ENCODE measurements at places on chromosomes 3 and 15.
A peak's percentile ranks its signal among the peaks of the same experiment; 100 is the strongest.

GRCh38 chr15:71997691-71998090, 120.3 kb downstream of the MYO9A start:
- DNase-seq: no peak

DNA sequence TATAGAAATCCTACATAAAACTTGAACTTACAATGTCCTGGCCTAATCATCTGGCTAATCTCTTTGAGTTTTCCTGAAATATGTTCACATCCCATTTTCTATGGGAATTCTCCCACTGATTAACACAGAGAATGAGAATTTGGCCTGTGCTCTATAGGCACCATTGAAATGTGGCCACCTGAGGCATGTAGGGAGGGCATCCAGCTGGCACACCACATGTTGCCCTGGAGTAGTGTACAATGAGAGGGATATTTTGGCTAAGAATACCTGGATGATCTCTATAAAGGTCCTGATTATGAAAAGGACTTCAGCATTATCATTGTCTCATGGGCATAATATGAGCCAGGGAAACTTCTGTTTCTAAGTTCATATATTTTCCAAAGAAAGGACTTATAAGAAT, 324.0 kb downstream of the ZBTB20 start:
- DNase-seq: no peak

GRCh38 chr3:195081242-195081963, 189.6 kb downstream of the XXYLT1 start:
- peak; percentile 78 for DNase-seq

- DNase-seq: no peak
These were observed 448.8 kb downstream of the GRM7 start for GRCh38 chr3:7309641-7310102.

DNA sequence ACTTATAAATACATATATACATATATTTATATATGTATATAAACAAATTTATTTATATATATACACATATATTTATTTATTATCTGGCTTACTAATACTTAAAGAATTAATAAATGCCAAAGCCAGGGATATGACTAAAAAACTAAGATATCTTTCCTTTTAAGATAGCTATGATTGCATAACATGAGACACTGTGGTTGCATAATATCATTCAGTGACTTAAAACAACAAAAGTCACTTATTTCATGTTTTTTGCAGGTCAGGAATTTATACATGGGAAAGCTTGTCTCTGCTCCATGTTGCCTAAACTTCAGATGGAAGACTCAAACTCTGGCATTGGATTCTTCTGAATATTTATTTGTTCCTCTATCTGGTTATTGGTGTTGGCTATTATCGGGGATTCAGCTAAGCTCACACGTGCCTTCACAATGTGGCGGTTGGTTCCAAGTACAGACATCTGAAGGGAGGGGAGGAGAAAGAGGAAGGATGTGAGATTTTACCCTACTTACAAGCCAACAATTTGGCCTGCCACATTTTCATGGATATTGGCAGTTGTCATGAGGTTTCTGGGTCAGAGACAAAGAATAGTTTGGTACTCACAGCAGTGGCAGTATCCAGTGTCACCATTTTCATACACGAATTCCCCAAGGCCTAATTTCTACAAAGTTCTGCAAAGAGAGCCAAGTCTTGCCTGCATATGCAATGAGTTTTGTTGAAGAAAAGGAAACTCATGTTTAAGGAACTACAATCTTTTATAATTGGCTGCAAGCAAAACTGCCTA, 381.6 kb downstream of the EPHA3 start:
- DNase-seq: no peak

DNA sequence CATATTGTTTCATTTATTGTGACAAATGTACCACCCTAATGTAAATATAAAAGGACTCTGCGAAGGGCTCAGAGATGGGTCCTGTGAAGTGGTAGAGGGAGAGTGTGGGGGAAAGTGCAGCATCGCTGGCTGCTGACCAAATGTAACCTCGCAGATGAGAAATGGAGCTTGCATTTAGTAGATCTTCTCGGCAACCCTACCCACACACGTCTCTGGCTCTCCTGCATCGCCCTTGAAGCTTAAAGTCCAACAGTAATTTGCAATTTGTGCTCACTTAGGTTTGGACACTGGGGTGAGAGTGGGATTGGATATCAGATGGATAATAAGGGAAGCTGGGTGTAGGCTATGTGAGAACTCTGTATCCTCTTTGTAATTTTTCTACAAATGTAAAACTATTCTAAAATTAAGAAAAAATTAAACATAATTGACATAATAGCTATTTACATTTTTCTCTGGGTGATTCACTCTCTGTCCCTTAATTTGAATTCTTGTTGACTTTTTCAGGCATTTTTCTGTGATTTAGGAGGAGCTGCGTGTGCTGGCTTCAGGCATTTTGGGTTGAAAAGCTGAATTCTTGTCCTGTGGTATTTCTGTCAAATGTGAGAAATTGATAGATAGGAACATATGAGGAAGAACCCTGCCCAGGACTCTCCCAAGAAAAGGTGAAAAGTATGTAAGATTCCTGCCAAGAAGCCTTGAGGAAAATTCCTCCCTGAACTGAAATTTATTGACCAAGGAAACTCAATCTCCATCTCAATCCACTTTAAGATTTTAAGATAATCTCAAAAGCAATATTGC, 524.7 kb upstream of the MCTP2 start:
- DNase-seq: no peak

DNA sequence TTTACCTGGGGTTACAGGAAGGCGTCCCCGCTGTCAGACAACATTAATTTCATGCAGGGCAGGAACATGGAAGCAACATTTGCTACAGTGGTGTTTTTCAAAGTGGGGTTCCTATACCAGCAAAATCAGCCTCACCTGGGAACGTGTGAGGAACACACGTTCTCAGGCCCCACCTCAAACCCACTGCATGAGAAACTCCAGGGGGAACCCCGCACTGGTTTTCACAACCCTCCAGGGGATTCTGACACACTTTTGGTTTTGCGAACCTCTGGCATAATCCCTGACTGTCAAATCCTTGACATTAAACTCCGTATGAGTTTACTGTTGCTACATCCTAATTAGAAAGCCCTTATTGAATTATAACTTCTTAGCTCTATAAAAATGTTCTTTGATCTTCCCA, 127.7 kb downstream of the LRRK1 start:
- no peak for DNase-seq

GRCh38 chr3:120753810-120754209, 11.3 kb downstream of the GTF2E1 start:
- DNase-seq: peak; percentile 27

DNA sequence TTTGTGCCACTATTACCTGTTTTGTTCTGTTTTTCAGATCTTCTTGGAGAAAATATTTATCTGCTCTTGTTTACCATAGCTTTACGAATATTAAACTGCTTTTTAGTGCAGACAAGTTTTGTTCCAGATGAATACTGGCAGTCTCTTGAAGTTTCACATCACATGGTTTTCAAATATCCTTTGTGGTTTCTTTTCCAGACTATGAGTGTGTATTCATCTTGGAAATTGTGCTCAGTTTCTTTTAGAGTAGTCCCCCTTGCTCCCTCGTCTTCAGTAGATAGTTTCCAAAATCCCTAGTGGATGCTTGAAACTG, 1.2 kb downstream of the PIGB start:
- peak; percentile 10 for DNase-seq

DNA sequence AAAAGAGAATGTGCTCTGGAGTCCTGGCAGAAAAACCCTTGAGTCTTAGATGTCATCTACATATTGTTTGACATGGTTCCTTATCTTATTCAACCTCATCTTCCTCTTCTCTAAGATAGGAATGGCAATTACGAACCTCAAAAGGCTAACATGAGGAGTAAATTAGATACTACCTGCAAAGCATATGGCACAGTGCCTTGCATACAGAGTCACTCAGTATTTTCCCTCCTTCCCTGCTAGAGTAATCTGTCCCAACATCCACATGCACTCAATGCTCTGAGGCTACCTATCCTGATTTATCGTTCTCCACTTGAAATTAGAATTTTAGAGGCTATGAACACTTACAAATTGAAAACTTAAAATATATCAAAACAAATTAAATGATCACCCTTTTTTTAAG, 386.7 kb downstream of the RSL24D1 start:
- DNase-seq: no peak

DNA sequence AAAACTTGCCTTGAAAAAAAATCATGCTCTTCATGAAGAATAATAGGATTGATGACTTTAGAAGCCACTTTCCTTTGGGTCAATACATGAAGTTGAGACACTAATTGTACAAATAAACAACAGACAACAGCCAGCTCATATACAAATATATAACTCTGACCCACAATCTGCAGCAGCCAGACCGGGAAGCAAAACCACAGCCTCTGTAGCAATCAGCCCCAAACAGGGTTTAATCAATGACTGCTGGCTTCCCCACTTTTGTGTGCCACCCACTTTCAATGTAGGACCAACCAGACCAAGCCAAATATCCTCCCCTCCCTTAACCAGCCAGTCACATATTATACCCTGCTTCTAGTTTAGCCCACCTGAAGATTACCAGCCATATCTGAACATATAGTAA, 39.0 kb downstream of the IFT57 start:
- DNase-seq: peak; percentile 47

DNA sequence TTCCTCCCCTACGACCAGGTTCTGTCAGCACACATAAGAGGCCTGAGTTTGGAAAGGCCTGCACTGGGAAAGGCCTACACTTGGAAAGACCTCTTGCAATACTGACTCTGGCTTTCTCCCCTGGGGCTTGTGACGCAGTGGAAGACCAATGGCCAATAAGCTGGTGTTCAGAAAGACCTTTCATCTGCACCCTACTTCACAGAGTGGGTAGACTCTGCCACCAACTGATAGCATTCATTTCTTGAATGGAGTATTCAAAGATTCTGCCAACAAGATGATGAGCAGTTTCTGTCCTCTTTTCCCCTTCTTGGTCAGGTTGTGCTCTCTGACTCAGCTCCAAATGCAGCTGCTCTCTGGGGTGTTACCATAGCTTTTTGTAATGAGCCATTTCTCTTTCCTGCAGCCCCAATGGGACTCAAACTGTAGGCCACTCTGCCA, 48.8 kb downstream of the TIPARP start:
- DNase-seq: peak; percentile 53

- no peak for DNase-seq
These were observed 176.3 kb downstream of the ZNF621 start for GRCh38 chr3:40701016-40701588.

DNA sequence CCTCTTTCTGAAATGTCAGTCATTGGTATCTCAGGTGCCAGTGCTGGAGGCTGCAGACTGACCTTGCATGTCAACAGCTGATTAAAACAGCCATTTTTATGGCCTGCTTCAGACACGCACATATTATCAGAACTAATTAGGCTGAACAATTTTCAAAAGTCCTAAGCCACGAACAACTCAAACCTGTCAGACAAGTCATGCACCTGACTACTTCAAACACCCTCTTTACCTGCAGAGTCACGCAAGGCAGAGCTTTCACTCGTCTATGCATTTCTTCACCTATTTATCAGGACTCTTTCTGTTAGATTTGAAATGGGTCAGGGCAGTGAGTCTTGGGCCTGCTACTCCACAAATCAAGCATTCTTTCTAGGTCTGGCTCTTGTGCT, 26.7 kb downstream of the CLK3 start:
- DNase-seq: no peak

GRCh38 chr3:32569540-32570420, 878 bp downstream of the DYNC1LI1 start:
- peak; percentile 23 for DNase-seq

- DNase-seq: no peak
These were observed 28.2 kb downstream of the TPM1 start for GRCh38 chr15:63070681-63071129.

DNA sequence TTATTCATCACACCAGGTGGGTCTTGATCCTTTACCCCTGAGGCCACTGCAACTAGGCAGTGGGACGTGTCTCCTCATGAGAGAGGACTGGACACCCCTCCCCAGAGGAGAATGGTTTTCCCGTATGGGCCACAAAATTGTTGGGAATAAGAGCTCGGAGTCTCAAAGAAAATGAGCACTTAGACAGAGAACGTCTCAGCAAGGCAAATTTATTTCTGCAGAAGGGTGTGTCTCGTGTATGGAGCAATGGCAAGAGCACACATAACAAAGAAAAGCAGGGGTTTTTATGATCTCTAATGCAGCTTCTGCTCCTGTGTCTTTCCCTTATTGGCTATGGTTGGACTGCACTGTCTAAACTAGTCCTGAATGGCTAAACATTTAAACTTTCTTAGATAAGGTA, 803.5 kb downstream of the PLOD2 start:
- no peak for DNase-seq

DNA sequence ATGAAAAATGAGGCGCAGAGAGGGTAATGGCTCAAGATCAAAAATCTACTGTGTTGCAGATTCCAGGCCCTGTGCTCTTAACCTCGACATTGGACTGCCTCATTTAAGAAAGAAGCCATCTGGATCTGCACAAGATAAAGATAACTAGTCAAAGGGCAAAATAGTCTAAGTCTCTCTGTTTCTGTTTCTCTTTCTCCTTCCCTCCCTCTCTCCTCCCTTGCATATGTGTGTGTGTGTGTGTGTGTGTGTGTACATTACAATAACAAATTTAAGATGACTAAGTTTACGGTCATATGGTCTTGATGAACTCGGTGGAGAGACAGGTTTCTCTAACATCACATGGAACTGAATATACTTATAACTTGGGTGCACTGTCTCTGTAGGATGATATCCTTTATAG, 69.2 kb downstream of the MEIS2 start:
- peak; percentile 94 for DNase-seq

DNA sequence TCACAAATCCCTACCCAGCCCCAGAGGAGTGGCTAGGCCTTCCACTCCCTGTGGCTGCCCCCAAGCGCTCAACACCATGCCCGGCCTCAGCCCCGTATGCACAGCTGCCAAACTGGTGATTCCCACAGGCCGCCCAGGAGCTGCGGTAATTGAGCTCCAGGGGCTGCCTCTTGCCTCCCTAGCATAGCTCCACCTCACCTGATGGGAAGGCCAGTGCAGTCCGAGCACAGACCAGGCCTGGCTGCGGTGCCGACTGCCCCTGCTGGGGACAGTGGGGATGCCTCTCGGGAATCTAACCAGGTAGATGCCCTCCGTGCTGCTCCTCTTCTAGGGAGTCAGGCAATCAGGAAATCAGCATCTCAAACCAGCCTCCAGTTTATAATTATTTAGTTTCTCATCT, 25.9 kb downstream of the SCN5A start:
- DNase-seq: no peak

DNA sequence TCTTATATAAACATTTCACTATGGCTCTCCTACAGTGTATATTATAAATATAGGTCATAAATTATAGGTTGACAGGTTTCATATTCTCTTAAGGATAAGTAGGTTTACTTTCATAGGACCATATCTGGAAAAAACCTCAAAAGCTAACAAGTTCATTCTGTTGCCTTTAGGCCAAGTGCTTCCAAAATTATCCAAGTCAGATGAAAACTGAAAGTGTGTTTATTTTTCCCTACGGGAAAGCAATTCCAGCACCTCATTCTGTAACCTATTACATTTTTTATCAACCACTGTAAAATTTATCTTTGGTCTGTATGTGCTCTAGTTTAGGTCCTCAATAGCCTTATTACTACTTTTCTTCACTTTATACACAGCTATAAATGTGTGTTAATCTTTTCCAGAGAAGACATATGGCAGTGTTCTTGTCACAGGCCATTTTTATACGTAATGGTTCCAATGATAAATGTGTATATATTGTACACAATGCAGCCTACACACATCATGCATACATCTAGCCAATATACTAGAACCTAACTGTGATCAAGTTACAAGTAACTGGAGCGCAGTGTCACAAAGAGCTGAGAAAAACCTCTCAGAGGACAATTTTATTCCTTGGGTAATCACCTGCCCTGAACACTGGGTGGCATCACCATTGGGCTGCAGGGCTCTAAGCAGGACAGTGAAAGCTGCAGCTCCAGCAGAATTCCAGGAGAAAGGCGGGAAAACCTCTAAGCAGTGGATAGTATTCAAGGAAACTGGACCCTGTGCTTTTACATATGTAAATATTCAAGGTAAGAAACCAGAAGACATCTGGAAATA, 251.3 kb downstream of the CTNNB1 start:
- DNase-seq: no peak

Measured in IMR-90 (cell line).